ENCODE measurements at places on chromosomes 6 and 20.
A peak's percentile ranks its signal among the peaks of the same experiment; 100 is the strongest.

GRCh38 chr6:28896505-28897368, 27.0 kb downstream of the TRIM27 start:
- peak; percentile 63 for DNase-seq

GRCh38 chr6:4272996-4273395, 137.6 kb upstream of the ECI2 start:
- DNase-seq: no peak

- DNase-seq: no peak
Measured at GRCh38 chr20:10322073-10323012, 103.7 kb downstream of the SNAP25 start.

- no peak for DNase-seq
Measured at GRCh38 chr6:79231666-79232065, 2.8 kb downstream of the HMGN3 start.

DNA sequence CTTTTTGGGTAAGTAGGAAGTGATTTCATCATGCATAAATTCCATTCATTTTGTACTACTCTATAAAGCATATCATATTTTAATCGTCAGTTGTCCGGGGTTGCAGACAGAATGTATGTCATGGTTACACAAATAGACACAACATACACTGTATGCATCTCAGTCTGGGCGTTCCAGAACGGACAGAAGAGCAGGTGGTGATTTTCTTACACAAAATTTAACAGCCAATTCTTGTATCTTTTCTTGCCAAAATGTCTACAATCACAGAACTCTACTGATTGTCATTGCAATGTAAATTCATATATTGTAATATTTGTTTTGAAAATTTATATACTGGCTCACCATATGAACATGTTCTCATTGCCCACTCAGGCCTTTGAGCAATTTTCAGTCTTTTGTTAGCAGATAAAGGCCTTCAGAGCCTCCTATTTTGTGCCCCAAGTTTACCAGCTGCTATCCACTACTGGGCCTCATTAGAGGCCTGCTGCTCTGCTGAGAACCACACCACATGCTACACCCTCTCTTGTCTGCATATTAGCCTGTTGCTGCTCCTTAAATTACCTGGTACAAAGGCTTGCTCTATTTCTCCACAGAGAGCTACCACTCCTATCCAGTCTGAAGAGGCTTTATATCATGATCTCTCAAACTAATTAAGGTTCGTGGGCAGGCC, 61.5 kb downstream of the PRDM13 start:
- DNase-seq: no peak

DNA sequence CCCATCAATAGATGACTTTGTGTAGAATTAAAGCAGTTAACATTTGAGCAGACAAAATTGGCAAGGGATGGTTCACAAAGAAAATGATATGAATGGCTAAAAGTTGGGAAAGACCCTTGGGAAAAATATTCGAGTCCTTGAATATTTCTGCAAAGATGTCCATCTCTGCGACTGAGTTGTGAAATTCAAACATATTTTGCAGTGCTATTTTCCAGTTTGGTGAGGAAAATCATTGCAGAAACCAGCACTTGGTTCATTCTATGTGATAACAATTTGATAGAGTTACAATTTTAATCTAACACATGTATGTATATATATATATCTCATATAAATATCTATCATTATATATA, 6.1 kb upstream of the PRELID3B start:
- DNase-seq: no peak

DNA sequence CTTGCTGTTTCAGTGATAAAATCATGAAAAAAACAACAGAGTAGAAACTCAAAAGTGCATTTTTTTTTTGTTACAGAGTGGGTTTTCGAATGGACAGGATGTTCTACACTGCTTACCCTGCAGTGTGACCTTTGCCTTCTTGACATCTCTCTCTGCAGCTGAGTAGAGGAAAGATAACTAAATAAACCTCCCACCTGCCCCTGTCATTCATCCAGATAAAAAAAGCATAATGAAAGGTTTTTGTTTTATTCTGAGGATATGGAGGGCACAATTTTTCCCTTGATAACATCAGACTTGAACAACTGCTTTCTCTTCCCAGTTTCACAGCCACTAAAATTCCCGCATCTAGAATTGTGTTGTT, 193.6 kb upstream of the FOXQ1 start:
- DNase-seq: no peak

DNA sequence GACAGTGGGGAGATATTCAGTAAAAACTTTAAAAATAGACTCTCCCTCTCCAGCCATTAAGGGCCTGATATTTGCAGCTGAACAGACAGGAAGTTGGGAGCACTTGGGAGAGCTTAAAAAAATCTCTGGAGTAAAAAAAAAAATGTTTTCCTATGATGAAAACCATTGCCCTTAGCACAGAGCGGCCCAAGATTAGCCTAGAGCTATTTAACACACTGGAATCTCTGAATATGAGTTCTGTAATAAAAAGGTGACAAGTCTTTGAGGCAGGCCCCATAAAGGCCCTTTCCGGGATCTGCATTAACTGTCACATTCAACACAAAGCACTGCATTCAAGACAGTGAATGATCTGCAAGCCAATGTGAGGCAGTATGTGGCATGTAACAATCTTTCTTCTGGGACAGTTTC, 393.7 kb downstream of the ZFAND3 start:
- no peak for DNase-seq

DNA sequence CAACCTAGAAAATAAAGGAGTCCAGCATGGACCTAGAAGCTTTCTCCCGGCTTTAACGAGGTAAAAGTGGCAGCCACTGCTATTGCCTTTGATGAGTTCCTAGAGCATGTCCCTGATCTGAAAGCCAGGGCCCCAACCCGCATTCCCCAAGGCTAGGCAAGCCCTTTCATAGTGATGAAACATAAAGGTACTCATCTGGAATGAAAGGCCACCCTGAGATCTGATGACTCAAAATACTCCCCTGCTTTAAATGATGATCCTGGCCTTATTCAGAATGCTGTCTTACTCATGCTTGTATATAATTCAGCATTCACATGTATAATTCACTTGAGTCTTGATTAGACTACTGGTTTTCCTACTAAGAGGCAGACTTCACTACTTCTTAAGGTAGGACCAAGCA, 21.3 kb downstream of the TTPAL start:
- DNase-seq: no peak

DNA sequence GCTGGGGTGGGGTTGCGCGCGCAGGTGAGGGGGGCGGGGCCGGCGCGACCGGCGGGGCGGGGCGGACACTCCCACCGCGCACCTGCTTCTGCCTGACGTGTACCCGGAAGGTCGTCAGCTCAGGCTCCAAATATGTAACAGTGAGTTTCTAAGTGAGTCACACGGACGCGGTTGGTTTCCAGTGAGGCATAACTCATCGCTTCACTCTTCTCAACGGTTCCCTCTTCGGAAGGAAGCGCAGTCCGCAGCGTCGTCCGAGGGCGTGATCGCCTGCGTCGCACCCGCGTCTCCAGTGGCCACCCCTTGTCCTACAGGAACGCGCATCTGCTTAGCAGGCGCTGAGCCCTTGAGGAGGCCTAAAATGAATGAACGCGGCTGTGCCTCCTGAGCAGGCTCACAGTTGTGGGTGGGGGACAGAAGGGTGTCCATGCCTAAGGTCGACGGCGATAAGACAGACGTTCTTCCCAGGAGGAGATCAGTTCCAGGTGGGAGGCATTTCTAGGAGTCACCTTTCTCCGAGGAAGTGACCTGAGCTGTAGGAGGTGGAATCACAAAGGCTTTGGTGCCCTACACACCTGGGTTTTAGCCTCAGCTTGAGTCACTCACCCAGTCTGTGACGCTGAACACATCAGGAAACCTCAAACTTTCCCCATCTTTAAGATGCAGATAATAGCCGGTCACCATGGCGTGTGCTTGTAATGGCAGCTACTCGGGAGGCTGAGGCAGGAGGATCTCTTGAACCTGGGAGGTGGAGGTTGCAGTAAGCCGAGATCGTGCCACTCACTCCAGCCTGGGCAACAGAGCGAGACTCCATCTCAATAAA, 50.9 kb upstream of the EZR start:
- peak; percentile 75 for DNase-seq

GRCh38 chr6:157449610-157450009, 68.6 kb downstream of the ZDHHC14 start:
- no peak for DNase-seq

- peak; percentile 62 for DNase-seq
Measured at GRCh38 chr6:55617272-55617671, 38.3 kb upstream of the HMGCLL1 start.

DNA sequence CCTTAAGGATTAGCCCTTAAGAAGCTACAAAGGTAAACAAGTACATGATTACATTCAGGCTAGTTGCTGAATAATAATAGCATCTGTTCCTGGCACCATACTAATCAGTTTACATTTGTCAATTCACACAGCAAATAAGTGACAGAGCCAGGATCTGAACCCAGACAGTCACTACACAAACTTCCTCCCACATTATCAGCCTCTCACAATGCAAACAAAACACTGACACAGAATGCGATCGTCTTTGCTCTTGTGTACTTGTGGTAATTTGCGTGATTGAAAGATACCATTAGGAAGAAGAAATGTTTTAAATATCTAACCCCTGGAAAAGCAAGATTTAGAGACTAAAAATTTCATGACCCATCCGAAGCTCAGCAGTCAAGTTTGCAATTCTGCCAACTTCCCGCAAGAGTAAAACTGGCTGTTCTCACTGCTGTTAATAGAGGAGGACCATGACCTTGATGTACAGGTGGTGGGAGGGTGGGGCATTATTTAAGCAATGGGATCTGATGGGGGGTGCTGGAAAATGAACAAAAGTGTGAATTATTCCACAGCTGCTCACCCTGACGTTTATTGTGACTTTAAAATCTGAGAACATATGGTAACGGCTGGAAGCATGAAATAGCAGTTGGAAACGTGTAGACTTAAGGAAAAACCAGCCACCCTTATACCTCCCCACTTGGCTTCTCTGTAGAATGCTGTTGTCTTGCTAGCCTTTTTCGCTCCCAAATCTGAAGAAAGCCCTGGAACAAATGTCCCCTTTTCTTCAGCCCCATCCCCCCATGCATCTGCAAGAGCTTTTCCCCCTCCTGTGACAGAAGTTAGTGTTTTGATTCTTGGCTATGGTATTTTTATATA, 95.3 kb upstream of the ARMC2 start:
- DNase-seq: no peak

- no peak for DNase-seq
Measured at GRCh38 chr6:18656506-18656905, 269.4 kb downstream of the RNF144B start.

- no peak for DNase-seq
Measured at GRCh38 chr20:3654326-3655130, 8.7 kb downstream of the GFRA4 start.

GRCh38 chr6:111565326-111566221, 40.1 kb downstream of the TRAF3IP2 start:
- no peak for DNase-seq

- DNase-seq: no peak
Measured at GRCh38 chr6:90109141-90109540, 187.5 kb downstream of the BACH2 start.

DNA sequence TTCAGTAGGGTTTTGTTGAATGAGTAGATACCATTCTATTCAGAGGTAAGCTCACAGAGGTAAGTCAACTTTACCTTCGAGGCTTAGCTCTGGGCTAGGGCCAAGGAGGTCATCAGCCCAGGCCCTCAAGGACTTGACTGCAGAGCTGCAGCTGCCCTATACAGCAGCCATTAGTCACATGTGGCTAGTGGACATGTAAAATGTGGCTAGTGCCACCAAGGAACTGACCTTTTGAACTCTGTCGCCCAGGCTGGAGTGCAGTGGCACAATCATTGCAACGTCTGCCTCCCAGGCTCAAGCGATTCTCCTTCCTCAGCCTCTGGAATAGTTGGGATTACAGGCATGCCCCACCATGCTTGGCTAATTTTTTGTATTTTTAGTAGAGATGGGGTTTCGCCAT, 47.9 kb upstream of the EPB41L1 start:
- DNase-seq: no peak

DNA sequence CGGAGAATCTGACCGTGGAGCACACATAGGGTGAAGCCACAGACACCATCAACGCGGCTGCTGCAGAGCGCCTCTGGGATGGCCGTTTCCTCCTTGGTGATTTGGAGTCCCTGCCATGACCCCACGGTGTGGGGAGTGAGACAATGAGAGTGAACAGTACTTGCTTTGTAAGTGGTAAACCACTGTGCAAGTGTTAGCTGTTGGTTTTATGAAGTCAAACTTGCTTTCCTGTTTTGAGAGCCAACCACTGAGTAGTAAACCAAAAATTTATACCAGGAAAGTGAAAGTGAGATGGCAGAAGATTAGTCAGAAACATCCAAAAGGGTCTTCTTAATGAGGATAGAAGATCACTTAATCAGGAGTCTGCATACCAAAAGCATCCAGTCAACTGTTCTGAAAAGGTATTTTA, 160.7 kb downstream of the FOXC1 start:
- DNase-seq: no peak

- peak; percentile 61 for DNase-seq
Measured at GRCh38 chr6:2432292-2432691, 186.9 kb upstream of the GMDS start.

GRCh38 chr6:135499441-135500340, 2.2 kb upstream of the AHI1 start:
- DNase-seq: no peak

DNA sequence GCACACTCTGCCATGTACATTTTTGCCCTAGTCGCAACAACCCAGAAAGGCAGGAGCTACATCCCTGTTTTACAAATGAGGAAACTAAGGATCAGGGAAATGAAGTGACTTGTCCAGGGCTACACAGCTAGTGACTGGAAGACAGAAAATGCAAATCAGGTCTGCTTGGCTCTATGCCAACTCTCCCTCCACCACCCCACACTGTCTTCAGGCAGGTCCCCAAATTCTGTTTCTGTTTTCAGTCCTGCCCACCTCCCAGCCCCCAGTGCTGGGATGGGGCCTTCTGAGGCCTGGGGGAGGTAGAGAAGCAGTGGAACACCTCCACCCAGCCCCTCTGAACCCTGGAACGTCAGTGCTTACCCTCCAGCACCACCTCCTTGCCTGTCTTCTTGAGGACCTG, 5.1 kb downstream of the SNTA1 start:
- DNase-seq: no peak

GRCh38 chr6:81940451-81940985, 188.0 kb upstream of the TENT5A start:
- no peak for DNase-seq

GRCh38 chr6:20873425-20874190, 339.4 kb downstream of the CDKAL1 start:
- DNase-seq: peak; percentile 49

DNA sequence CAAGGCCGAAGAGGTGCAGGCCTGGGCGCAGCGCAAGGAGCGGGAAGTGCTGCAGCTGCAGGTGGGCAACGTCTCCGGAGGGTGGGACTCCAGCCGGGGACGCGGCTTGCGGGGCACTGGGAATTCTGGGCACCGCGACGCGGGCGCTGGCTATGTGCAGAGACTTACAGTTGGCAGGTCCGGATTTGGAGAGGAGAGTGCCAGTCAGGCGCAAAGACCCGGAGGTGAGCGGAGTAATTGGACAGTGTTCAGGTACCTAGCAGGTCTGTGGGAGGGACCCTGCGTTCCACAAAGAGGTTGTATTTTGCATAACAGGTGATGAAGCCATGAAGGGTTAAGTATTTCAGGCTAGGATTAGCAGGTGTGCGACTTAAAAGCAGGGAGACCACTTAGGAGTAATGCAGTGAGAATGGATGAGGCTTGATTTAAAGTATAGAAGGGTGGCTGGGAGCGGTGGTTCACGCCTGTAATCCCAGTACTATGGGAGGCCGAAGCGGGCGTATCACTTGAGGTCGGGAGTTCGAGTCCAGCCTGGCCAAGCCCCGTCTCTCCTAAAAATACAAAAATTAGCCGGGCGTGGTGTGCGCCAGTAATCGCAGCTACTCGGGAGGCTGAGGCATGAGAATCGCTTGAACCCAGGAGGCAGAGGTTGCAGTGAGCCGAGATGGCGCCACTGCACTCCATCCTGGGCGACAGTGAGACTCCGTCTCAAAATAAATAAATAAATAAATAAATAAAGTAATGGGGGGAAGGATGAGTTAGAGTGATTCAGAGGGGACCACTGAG, 1.0 kb downstream of the MRPS26 start:
- DNase-seq: no peak
